Right lobe of liver (tissue), 6 donors: ENCODE measurements at places on chromosomes 3 and 15. TPM values are rescaled to one million over a fixed set of nuclear protein-coding genes. Genes with fewer than 3 reads are reported as not detected.

Gene CBLB
- total RNA-seq: 9.4 TPM

Gene PLS1
- total RNA-seq: 13.0 TPM

Gene OSTN
- total RNA-seq: not detected

Gene SETD2
- total RNA-seq: 20.9 TPM

Gene PLA2G4B
- total RNA-seq: 4.1 TPM

Gene ACTC1
- total RNA-seq: not detected

Gene SSUH2
- total RNA-seq: 0.09 TPM

Gene EPHA6
- not detected for total RNA-seq

Gene CHRD
- total RNA-seq: 82.1 TPM

Gene MAP3K13
- total RNA-seq: 14.1 TPM
